ENCODE measurements at places on chromosomes 1 and 21. TPM values are rescaled to one million over a fixed set of nuclear protein-coding genes. Genes with fewer than 3 reads are reported as not detected.

GRCh38 chr1:224259986-224260385, 70.0 kb downstream of the NVL start:
- no peak for DNase-seq

- peak; percentile 63 for DNase-seq
These were observed 19.4 kb downstream of the PLEKHO1 start for GRCh38 chr1:150168960-150169601.

GRCh38 chr1:198620218-198620617, 18.6 kb upstream of the PTPRC start:
- no peak for DNase-seq

DNA sequence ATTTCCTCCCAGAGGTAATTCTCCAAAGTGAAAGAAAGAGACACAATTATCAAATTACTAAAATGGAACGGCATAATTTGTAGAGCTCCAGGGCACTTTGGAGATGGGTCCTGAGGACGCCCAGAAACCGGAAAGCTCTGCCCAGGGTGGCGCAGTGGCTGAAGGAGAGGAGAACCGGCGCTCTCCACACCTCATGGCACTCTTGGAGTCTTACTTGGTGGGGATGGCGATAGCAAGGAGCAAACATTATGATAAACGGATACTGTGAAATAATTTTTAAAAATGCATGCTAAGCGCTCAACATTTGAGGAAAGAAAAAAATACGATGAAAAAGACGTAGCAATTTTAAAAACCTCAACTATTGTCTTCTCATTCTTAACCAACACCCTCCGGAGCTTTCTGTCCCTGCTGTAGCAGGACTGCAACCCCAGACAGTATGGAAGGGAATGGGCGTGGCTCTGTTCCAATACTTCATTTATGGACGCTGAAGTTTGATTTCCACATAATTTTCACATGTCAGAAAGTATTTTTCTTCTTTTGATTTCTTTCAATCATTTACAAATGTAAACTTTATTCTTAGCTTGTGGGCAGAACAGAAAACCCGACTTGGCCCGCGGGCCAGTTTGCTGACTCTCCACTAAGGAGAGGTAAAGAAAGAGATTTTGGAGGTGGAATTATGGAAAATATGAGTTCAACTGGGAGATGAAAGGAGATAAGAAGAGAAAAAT, 1.1 kb downstream of the S100A11 start:
- no peak for DNase-seq

DNA sequence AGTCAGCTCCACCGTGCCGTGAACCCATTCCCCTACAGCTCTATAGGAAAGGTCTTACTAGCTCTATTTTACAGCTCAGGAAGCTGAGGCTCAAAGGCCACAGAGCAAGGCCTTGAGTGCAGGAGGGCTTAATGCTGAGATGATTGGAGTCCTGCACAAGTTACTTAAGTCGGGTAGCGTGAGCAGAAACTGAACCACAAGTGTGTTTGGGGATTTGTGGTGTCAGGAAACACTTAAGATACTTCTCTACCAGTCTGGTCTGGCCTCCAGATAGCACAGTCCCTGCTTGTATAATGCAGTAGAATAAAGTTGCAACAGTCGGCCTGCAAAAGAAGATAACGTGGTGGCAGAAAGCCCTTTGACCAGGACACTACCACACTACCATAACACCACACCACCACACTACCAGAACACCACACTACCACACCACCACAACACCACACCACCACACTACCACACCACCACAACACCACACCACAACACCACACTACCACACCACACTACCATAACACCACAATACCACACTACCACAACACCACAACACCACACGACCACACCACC, 118.1 kb downstream of the SPSB1 start:
- DNase-seq: peak; percentile 26

DNA sequence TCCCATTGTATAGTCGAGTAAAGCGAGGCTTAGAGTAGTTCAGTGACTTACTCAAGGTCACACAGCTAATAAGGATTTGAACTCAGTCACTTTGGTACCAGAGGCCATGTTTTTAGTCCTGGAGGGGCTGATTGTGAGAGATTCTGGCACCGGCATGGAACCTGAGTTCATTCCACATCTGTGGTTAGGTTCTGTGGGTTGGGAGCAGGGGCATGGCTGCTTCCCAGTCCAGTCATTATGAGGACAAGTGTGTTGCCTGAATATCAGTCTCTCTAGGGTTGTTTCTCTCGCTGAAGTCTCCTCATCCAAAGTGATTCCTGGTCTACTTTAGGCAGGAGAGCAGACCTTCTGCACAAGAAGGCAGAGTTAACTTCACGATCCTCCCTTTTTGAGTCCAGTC, 90.6 kb downstream of the C1orf94 start:
- no peak for DNase-seq

- DNase-seq: peak; percentile 58
These were observed 157.3 kb upstream of the PTGFR start for GRCh38 chr1:78333502-78333901.

- no peak for DNase-seq
These were observed 363.9 kb downstream of the RPS6KC1 start for GRCh38 chr1:213414911-213415310.

GRCh38 chr1:231420299-231420958, 1.7 kb downstream of the EGLN1 start:
- DNase-seq: peak; percentile 32

DNA sequence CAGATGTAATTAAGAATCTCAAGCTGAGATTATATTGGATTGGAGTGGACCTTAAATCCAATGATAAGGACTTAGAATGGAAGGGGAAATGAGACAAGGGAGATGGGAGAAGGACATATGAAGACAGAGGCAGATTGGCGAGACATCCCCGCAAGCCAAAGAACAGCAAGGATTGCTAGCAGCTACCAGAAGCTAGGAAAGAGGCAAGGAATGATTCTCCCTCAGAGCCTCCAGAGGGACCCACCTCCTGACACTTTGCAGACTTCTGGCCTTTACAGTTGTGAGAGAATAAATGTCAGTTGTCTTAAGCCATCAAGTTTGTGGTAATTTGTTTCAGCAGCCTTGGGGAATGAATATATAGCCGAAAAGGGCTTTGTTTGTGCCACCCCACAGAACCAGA, 20.7 kb downstream of the METTL13 start:
- no peak for DNase-seq

DNA sequence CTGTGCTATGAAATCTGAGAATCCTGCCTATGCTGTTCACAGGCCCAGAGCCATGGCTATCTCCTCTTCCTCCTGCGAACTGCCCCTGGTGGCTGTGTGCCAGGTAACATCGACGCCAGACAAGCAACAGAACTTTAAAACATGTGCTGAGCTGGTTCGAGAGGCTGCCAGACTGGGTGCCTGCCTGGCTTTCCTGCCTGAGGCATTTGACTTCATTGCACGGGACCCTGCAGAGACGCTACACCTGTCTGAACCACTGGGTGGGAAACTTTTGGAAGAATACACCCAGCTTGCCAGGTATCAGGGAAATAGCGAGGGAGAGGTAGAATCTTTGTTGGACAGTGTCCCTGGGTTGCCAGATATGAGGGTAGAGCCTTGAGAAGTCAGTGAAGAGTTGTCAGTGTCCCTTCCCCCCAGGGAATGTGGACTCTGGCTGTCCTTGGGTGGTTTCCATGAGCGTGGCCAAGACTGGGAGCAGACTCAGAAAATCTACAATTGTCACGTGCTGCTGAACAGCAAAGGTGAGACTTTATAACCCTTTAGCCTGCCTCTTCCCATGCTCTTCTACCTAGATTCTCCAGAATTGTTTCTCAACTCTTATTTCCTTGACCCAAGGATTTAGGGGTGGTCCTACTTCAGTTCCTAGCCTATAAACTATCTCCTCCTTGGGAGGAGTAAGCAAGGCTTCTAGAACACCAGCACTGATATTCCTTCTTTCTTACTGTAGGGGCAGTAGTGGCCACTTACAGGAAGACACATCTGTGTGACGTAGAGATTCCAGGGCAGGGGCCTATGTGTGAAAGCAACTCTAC, 1.4 kb downstream of the NIT1 start:
- DNase-seq: peak; percentile 75

GRCh38 chr1:80450711-80451110, 1350.0 kb upstream of the ADGRL2 start:
- no peak for DNase-seq

- peak; percentile 24 for DNase-seq
These were observed 185.0 kb downstream of the TGFBR3 start for GRCh38 chr1:91700771-91701471.

DNA sequence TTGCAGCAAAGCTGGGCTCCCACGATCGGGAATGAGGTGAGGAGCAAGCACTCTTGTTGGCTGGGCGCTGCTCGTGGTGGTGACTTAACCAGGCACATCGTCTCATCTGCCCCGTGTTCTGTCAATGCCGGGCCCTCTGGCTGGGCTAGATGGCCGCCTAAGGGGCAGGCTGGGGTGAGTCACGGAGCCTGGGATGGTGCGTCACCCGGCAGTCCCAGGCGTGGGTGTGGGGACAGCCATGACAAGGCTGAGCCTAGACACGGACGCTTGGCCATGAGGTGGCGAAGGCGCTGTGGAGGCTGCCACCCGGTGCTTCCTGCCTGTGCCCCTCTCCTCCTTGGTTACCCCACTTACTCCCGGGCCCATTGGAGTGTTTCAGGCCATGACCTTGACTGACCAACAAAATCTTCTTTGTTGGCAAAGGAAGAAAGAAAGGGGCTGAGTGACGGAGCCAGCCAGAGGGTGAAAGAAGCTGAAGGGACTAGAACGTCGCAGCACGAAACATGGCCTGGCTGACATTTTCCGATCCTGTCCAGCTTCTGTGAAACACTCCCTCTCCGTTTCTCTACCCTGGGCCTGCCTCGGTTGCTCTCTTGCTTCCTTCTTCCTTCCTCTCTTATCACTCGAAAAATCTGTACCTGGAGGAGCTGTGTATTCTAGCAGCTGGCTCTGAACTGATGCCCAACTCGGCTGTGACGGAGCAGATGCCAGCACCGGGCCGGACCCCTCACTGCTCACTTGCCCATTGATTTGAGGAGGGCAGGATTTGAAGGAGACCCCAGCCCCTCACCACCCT, 596 bp downstream of the CD247 start:
- no peak for DNase-seq

GRCh38 chr1:84117868-84118267, 26.2 kb upstream of the PRKACB start:
- DNase-seq: peak; percentile 78

DNA sequence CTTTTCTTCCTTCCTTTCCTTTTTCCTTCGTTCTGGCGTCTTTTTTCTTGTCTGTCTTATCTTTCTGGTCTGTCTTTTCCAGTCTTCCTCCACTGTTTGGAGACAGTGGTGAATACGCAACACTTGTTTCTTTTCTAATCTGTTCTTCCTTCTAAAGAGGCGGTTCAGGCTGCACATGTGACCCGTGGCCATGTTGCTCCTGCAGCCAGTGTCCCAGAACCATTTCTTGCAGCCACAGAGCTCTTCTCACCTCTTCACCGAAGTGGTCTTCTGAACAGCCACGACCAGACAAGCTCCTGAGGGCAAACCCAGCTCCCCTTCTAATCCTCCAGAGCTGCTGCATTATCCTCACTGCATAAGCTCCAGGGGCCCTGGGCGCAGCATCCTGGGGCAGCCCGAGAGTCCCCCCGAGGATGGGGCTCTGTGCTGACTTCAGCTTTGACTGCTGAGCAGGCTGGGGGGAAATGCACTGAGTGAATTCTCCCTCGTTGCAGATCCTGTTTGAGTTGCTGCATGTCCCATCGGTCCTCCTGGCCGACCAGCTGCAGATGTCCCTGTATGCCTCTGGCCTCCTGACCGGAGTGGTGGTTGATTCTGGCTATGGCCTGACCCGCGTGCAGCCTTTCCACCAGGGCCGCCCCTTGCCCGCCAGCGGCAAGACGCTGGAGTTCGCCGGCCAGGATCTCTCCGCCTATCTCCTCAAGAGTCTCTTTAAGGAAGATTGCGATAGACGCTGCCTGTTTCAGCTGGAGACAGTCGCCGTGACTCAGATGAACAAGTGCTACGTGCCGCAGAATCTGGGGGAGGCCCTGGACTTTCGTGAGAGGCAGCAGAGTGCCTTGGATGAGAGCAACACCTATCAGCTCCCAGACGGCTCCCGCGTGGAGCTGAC, 70.4 kb downstream of the ACTL8 start:
- no peak for DNase-seq

DNA sequence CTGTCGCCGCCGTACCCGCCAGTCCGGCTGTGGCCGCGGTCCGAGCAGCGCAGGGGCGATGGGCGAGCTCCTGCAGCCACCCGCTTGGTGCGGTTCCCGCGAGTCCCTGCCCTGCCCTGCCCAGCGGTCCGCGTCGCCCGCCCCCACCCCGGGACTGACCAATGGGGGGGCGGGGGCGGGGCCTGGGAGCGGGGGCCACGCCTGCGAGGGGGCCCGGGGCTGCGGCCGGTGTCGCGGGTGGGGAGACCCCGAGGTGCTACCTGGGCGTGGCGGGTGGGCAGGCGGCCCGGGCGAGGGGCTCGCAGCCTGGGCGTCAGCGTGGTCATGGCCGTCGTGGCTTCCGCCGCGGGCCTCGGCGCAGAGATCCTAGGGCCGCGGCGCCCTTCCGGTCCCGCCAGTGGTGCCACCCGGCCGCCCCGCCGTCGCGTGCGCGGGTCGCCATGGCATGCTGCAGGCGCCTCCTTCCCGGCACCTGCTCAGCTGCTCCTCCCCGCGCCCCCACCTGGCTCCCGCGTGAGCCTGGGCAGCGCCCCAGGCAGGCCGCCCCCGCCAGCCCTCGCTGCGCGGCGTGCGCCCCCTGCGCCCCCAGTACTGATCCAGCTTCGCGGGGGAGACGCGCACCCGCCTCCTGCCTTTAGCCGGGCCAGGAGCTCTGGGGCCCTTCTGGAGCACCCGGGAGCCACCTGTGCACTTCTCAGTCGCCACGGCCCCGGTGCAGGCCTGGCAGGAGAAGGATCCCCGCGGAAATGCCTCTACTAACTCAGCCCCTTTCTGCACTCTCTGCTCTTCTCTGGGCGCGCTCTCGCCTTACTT, at the start of gene BMP8B:
Gene BMP8B (minus strand): TSS at position 108 of the 813 bp plus-strand sequence. CDS start 380 bp downstream, outside the sequence.
- no peak for DNase-seq

DNA sequence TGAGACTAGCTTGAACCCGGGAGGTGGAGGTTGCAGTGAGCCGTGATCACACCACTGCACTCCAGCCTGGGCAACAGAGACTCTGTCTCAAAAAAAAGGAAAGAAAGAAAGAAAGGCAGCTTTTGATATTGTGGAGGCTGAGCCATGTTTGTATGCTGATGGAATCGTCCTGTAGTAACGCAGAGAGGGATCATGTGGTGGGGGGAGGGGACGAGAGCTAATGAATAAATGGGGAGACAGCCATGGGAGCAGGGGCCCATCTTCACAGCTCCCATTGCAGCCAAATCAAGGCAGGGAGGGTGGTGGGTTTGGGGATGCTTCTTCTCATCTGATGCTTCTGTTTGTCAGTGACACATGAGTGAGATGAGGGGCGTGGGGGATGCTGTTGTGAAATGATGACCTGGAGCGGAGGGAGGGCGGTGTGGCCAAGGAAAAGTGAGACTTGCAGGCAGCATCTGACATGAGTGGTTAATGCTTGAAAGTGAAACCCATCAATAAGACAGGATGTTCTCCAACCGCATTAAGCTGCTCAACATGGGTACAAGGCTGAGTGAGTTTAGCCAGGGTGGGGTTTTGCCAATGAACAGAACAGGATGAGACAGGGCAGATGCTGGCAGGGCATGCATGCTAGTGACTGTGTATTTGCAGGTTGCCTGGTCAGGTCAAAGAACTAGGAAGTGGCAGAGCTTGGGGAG, 16.7 kb downstream of the SPATA21 start:
- DNase-seq: no peak

GRCh38 chr1:228850141-228851100, 115.1 kb downstream of the RHOU start:
- DNase-seq: peak; percentile 58

PCP4 gene
- total RNA-seq: not detected

UMODL1 gene
- not detected for total RNA-seq

TTC39A gene
- total RNA-seq: 0.72 TPM

RPE65 gene
- under 0.01 TPM for total RNA-seq

ZFYVE9 gene
- total RNA-seq: 28.7 TPM

DENND2C gene
- total RNA-seq: 3.1 TPM

LCE1A gene
- not detected for total RNA-seq

Measured in IMR-90 (cell line).